ENCODE measurements at places on chromosomes 6 and 20.

- no peak for DNase-seq
These were observed 64.1 kb downstream of the CLIC5 start for GRCh38 chr6:45951321-45952167.

DNA sequence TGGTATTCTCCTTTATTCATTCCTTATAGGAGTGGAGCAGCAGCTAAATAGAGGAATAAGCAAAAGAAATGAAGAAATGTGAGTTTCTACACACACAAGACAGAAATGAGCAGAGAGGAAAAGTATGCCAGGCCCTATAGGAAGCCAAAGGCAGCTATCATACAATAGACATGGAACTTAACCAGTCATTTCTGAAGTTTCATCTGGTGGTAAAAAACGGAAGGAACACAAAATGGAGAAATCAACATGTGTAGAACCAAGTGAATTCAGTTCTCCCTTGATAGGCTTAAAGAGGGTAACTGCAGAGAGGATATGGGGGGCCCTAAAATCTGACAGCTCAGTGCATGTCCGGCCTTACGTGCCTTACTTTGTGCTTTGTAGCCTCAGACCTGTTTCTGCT, 44.6 kb downstream of the TSBP1 start:
- no peak for DNase-seq

GRCh38 chr6:115969930-115970273, 90.8 kb downstream of the FRK start:
- no peak for DNase-seq

DNA sequence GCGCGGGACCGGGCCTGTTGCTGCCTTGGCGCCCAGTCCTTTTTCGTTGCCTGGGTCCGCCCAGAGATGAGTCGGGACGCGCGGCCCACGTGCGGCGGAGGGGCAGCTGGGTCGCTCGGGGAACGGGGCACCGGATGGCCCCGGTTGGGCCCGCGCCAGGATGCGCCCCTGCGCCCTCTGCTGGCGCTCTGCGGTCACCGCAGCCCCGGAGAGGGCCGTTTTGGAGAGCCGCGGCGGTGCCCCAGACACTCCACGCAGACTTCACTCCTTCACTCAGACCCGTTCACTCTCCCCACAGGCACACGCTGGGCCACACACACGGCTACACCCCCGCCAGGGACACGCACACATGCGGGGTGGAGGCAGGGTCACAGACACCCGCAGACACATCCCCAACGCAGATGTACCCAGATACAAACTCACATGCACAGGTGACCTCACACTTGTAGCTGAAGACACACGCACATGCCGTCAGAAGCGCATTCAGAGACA, 38.8 kb downstream of the SRC start:
- DNase-seq: no peak

DNA sequence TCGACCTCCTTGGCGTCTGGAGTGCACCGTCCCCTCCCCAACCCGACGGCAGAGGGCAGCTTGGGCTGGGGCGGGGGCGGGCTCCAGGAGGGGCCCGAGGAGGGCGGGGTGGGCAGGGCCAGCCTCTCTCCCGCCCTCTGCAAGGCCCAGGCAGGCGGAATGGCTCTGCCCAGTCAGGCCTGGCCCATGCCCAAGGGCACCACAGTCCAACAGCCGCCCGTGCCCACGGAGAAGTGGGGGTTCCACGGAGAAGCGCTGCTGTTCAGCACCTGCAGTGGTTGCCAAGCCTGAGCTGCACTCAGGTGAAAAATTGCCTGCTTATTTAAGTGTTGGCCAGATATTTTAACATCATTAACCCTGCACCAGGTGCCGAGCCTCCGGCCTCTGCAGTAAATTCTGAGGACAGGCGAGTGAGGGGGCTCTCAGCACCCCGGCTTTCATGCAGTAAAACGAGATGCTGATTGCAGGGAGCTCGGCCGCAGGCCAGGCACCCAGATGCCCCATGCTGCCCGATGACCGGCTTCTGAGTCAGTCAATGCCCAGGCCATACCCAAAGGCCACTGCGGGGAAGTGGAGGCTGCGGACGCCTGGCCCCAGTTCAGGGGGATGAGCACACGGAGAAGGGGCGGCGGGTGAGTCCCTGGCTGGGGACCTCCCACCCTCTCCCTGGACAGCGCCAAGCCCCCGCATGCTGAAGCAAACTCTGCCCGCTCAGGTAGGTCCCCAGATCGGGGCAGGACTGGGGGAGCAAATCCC, at the start of gene SRMS:
Gene SRMS (minus strand): TSS at position 25 of the 756 bp plus-strand sequence. CDS start 286 bp downstream, outside the sequence.
- no peak for DNase-seq

GRCh38 chr6:25369036-25369432, 89.9 kb downstream of the CARMIL1 start:
- no peak for DNase-seq

DNA sequence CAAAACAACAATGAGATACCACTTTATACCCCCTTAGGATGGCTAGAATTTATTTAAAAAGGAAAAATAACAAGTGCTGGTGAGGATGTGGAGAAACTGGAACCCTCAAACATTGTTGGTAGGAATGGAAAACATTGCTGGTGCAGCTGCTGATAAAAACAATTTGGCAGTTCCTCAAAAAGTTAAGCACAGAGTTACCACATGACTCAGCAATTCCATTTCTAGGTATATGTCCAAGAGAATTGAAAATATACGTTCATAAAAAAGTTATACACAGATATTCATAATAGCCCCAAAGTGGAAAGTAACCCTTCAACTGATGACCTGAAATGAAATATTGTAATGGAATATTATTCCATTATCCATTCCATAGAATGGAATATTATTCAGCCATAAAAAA, 55.0 kb downstream of the CD83 start:
- no peak for DNase-seq

Data from NCI-H774 (cell line).